Muscle of back (tissue), 13 donors: ENCODE measurements at places on chromosomes 6 and 20.

- peak; percentile 71 for DNase-seq
Measured at GRCh38 chr6:143970456-143971218, 37.4 kb downstream of the PLAGL1 start.

- peak; percentile 13 for DNase-seq
Measured at GRCh38 chr20:62142252-62143080, 728 bp downstream of the PSMA7 start.

DNA sequence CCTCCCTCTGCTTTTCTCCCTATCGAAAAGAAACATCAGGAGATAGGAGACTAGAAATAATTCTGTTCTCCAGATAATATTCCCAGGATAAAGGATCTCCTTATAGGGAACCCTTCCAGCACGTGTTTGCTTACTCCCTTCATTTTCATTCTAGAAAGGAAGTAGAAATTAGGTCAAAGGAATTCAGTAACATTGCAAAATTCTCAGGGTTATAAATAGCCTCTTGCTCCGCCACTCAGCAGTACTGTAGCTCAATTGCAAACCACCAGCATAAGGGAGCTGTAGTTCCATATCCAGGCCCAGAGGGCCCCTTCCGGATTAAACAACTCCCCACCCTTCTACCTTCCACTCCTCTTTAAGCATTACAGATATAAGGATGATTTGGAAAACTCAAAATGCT is 6.2 kb downstream of the ELMO2 start:
- peak; percentile 72 for DNase-seq

DNA sequence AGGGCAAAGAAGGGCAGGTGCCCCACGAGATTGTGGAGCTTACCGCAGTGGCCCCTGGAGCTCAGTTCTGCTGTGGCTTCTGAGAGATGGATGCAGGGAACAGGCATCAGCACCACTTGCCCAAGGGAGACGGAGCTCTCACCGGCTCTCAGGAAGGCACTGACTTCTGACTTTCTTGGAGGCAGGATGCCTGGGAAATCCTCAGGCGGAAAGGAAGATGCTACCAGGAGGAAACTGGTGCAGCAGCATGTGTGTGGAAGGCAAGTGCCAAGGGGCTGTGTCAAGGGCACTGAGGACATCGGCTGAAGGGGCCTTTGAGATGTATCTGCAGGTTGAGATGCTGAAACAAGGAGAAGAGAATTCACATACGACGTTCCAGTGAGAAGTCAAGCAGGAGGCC is 64.0 kb downstream of the FOXA2 start:
- DNase-seq: no peak

DNA sequence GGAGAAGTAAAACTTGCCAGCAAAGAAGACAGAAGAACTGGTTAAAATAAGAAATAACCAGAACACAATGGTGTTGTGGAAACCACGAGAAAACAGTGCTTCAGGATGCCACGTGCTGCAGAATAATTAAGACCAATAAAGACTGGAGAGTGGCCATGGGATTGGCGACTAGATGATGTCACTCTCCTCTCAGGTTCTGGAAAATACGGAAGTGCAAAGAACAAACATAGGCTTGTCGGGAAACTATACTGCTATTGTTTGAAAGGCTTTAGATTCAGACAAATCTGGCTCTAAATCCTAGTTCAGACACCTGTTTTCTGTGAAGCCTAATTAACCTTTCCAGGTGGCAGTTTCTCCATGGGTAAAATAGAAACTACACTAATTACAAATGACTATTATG is 138.4 kb upstream of the STXBP5 start:
- no peak for DNase-seq

- no peak for DNase-seq
Measured at GRCh38 chr6:158041788-158042187, 60.1 kb downstream of the SYNJ2 start.

DNA sequence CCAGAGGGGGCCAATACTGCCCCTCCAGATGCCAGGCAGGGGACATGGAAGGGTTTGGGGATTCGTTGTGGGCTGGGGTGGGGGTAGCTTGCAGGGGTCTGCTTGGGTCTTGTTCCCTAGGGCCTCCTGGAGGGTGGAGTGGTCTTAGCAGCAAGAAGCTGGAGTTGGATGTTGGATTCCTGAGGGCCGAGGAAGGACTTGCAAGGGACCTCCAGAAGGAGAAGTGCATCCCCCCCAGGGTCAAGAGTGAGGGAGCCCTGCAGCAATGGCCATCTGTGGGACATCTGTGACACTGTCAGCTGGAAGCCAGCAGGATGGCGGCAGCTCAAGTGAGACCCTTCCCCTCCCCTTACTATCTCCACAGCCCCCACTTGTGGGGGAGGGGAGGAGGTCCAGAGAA is 25.4 kb upstream of the CCN5 start:
- DNase-seq: no peak

DNA sequence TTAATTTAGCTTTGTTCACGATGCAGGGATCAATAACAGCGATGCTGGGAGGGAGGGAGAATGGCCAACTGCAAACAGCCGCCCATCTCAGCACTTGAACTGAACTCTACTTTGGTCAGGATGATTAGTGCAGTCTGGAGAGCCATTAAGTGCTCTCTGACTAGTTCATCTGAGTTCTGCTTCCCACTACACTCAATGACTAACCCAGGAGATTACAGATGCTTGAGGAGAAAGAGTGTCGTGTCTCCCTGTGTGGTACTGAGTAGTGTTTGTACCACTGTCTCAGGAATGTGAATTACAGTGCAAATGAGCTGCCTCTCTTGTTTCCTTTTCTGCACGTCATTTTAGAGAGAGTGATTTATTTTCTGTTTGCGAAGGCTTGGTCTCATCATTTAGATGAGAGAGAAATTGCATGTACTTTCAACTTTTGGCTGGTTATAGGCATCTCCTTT is 23.5 kb downstream of the CARMIL1 start:
- no peak for DNase-seq

DNA sequence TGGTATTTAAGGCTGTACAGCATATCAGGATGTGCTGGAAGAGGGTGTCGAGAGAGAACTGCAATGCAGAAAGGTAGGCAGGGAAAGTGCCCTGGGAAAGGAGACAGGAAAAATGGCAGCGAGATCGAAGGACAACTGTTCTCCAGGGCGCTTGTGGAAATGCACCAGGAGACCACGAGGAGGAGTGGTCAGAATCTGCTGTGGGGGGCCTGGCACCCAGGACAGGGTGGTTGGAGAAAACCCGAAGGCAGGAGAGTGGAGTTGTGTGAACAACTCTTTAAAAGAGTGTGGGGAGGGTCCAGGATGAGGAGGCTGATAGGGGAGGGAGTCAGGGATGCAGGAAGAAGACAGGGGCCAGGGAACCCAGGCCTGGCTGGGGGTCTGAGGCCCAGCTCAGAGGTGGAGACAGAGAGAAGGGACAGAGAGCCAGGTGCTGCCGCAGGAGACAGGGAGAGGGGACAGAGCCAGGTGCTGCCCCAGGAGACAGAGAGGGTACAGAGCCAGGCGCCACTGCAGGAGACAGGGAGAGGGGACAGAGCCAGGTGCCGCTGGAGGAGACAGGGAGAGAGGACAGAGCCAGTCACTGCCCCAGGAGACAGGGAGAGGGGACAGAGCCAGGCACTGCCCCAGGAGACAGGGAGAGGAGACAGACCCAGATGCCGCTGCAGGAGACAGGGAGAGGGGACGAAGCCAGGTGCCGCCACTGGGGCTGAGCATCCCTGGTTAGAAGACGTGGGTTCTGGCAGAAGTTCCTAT is 9.3 kb downstream of the SLC22A1 start:
- DNase-seq: no peak

DNA sequence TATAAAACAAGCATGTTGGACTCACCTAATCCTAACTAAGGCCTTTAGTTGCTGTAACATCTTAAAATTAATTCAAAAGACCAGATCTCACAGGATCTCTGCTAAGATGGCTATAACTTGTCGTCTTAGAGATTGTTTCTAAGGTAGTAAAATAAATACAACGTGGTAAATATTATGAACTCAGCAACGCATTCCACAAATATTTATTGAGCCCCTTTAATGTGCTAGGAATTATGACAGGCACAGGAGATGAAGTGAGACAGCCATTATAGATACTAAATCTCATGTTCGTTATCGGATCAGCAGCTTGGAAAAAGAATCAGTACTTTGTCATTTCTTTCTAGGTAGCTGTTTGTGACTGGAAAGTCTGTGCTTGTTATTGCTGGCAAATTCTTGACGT is 20.9 kb upstream of the MCM3 start:
- no peak for DNase-seq

- no peak for DNase-seq
Measured at GRCh38 chr6:56193846-56194245, 53.5 kb downstream of the COL21A1 start.

- DNase-seq: peak; percentile 77
Measured at GRCh38 chr20:50224531-50225255, 34.1 kb downstream of the CEBPB start.

DNA sequence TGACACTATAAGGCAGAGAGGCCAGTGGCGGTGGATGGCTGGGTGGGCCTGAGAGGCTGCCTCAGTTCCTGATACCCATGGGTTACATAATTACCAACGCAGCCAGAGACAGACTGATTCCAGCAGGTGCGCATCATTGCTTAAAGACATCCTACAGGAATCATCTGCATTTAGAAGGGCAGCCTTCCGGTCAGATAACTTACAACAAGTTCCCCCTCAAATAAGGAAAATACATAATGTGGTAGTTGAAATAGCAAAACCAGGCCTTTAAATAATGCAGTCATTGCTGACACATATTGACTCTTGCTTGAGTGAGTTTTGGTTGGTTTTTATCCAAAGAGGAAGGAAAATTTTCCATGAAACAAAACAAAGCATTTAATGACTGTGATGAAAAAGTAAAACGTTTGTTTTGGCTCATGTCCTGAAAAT is 81.9 kb downstream of the SIM1 start:
- DNase-seq: peak; percentile 5

DNA sequence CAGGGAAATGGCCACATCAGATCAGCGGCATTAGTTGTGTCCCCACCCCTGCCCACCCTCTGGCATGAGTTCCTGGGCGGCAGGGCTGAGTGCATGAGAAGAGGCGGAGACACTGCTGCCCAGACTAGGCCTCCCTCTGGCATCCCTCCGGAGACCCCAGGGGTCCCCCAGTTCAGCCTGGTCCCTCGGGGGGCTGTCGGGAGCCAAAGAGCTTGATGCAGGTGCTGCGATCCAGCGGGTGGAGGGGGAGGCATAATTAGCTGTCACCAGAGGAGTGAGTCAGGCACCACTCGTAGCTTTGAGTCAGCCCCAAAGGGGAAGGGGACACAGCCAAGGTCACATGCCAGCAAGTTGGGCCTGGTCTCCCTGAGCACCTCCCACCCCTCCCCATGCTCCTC is 34.5 kb downstream of the DLGAP4 start:
- DNase-seq: no peak

DNA sequence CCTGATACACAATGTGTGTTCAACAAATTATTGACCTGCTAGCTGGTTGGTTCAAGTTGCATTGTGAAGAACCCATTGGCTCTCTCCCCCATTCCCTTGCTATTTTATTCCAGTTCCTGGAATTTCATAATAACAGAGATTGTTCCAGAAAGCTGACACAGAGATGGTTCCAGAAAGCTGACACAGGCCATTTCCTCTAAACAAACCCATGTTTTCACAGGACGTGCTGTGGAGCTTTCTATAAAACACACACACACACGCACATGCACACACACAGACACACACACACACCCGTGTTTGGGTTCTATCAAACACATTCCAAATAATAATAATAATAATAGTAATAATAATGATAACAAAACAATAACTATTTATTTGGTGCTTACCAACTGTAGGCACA is 259.1 kb downstream of the CLIC5 start:
- DNase-seq: no peak

- DNase-seq: peak; percentile 18
Measured at GRCh38 chr6:82176616-82177015, 70.9 kb downstream of the IBTK start.

GRCh38 chr6:137051790-137052472 is 7.2 kb upstream of the IL20RA start:
- DNase-seq: no peak

GRCh38 chr20:41347523-41348429 is 7.2 kb downstream of the LPIN3 start:
- DNase-seq: peak; percentile 10

DNA sequence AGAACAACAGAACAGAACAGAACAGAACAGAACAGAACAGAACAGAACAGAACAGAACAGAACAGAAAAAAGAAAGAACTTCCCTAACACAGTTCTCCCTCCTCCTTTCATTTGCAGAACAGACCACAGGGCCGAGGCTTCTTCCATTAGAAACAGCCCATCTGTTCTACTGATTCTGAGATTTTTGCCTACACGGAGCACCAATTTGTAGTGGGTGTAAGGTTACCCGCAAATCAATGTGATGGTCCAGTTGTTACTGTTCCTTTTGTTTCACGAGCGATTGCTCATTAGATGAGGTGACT is 734 bp upstream of the OGFRL1 start:
- peak; percentile 5 for DNase-seq

DNA sequence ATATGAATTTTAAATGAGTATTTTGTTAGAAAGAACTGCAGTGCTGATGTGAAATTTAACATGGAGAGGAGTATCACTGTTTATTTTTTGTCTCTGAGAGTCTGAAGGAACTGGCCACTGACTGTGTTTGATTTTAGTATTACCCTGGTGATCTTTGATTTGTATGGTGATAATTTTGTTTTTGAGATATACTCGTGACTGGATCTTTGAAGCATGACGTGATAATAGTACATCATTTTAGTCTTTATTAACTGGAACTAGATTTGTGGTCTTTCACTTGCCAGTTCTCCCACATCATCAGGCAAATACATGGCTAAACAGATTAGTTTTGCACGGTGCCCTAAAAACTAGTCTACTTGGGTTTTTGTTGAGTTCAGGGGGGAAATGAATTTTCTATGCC is 55.5 kb downstream of the ARID1B start:
- no peak for DNase-seq

GRCh38 chr6:9248133-9248532 is 812.8 kb upstream of the SLC35B3 start:
- no peak for DNase-seq

GRCh38 chr20:54005524-54005923 is 64.9 kb downstream of the BCAS1 start:
- DNase-seq: no peak

DNA sequence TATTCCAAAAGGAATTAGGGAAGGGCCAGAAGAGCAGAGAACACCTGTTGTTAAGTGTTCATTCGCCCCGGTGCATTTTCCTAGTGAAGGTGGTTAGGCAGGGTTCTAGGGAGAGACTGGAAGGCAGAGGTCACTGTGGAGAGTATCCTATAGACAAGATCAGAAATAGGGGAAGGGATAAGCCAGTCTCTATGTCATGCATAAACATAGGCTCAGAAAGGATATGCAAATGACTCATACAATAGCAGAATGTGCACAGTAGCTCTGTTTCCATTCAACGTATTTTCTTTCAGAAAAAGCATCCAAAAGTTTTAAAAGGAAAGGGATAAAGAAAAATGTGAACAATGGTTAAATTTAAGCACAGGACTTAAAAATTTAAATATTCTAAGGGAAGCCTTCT is 47.4 kb downstream of the BMP6 start:
- no peak for DNase-seq

GRCh38 chr20:39070484-39071231 is 108.5 kb downstream of the DHX35 start:
- DNase-seq: no peak
